ENCODE measurements at places on chromosomes 13 and 19.

GRCh38 chr13:46633416-46633815 is 80.4 kb downstream of the LRCH1 start:
- ATAC-seq, result peak; percentile 43

- ATAC-seq, result no peak
Measured at GRCh38 chr13:22017226-22017625, 346.4 kb downstream of the FGF9 start.

DNA sequence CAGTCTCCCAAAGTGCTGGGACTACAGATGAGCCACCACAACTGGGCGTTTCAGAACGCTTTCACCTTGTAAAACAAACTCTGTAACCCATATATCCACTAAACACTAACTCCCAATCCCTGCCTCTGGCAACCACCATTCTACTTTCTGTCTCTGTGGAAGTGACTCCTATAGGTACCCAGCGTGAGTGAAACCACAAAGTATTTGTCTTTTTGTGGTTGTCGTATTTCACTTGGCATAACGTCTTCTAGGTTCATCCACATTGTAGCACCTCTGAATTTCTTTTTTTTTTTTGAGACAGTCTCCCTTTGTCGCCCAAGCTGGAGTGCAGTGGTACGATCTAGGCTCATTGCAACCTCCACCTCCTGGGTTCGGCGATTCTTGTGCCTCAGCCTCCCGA is 44.8 kb downstream of the BRD4 start:
- no peak for ATAC-seq

DNA sequence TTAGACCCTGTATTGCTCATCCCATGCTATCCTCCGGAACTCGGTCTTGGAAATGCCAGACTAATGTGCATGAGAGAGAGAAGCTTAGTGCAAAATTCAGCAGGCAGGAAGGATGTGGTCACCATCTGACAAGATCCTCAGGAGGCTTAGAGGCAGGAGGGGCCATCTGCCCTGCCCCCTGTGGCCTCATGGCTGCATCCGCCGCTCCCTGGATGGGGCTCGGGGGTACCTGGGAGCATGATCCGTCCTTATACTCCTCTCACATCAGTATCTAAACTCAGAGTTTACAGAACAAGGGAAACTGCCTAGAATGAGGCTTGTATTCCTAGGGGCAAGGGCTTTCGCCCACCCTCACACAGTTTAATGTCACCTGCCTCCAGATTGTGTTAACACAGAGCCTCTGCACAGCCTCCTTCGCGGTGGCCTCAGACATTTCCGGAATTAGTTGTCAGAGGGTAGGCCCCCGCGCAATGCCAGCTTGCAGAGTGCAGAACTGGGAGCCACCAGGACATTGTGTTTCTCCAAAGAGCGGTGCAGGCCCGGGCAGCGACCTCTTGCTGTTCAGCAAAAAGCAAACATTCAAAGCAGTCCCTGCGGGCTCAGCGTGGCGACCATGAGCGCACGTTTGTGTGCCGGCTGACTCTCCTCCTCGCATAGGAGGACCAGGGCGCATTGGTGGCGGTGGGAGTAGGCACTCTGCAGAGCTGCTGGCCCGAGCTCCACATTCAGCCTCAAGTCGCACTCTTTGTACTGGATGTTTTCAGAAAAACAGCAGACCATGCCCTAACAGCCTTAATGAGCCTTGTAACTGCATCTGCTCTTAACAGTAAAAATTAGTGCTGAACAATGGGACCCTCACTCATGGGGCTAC is 39.1 kb downstream of the GPR12 start:
- peak; percentile 36 for ATAC-seq

DNA sequence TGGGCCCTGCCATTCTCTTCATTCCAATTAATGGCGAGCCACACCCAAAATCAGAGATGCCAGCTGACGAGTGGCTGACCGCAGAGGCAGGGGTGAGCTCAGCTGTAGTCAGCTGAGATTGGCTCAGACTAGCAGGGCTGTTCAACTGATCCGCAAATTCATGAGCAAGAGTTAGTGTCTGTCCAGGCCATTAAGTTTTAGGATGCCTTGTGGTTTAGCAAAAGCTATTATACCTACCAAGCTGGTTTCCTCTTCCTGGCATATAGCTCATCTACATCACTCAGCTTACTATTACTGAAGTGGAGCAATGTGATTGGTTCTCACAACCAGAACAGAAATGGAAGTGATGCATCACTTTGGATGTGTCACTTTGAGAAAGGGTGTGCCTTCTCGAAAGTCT is 148.7 kb downstream of the NALCN start:
- no peak for ATAC-seq

DNA sequence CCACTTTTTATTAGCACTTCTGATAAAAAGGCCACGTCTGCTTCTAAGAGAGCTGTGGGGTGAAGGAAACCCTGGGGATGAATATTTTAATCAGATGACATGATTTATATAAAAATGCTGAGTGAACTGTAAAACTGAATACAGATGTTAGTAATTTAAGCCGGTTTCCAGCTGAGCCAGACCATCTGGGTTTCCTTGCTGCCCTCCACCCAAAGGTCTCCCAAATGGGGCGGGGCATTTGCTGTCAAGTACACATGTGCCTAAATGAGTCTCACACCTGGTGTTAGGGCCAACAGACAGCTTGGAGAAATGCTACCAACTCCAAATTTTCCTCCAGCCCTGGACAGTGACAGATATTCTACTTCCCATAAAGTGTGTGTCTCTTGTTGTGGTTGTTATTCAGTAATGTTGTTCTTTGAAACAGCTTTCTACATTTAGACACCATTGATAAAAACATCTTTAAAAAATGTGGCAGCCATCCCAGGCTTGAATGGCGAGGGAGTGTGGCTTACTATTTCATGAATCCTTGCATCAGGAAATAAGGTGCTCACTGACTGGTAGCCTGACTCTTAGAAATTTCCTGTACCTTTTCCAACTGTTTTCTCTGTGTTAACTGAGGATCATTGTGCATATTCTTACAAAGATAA is 350.4 kb downstream of the MTUS2 start:
- no peak for ATAC-seq

DNA sequence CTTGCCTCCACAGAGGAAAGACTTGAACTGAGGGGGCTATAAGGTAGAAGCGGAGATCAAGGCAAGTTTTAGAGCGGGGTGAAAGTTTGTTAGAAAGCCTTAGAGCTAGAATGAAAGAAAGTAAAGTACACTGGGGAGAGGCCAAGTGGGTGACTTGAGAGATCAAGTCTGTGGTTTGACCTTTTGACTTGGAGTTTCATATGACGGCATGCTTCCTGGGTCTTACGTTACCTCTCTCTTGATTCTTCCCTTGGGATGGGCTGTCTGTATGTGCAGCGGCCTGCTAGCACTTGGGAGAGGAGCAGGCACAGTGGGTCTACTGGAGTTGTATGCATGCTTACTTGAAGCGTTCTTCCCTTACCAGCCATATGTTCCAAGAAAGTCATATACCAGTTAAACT is 1768.5 kb downstream of the PCDH9 start:
- ATAC-seq, result no peak

- ATAC-seq, result no peak
Measured at GRCh38 chr13:75165543-75166230, 316.3 kb downstream of the TBC1D4 start.

GRCh38 chr13:114071410-114071809 is 61.0 kb downstream of the RASA3 start:
- no peak for ATAC-seq

GRCh38 chr19:6753178-6754031 is 13.8 kb downstream of the SH2D3A start:
- peak; percentile 88 for ATAC-seq

- no peak for ATAC-seq
Measured at GRCh38 chr19:57800696-57801095, 14.0 kb downstream of the ZNF552 start.

GRCh38 chr13:28719227-28720055 is 671 bp upstream of the SLC46A3 start:
- no peak for ATAC-seq

- ATAC-seq, result no peak
Measured at GRCh38 chr19:45599286-45599685, 2.7 kb downstream of the GPR4 start.

GRCh38 chr13:41942462-41943094 is 18.3 kb downstream of the VWA8 start:
- ATAC-seq, result no peak

DNA sequence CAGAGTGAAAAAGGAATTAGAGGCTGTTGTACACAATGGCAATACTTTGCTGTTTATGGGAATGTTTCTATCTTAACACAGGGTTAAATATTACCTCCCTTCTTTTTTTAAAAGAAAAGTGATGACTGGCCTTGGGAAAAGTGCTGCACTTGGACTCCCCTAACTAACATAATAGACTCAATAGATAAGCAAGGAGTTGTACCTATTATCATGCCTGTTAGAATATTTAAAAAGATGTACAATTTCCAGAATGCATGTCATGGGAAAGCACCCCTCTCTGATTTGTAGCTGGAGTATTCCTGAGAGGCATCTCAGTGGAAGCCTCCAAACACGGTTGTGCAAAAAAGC is 79.3 kb upstream of the GPC6 start:
- ATAC-seq, result no peak

GRCh38 chr13:44819245-44819644 is 170.0 kb downstream of the NUFIP1 start:
- ATAC-seq, result no peak

Data from gastroesophageal sphincter (tissue), 4 donors.